ENCODE measurements at places on chromosomes 3 and 15. TPM values are rescaled to one million over a fixed set of nuclear protein-coding genes. Genes with fewer than 3 reads are reported as not detected.

IMPG2 gene
- total RNA-seq, result 0.14 TPM

GPR15 gene
- total RNA-seq, result 6.6 TPM

HRH1 gene
- total RNA-seq, result 9.7 TPM

C15orf39 gene
- total RNA-seq, result 20.9 TPM

TOPAZ1 gene
- not detected for total RNA-seq

LARP6 gene
- 11.6 TPM for total RNA-seq

ATP13A4 gene
- 13.4 TPM for total RNA-seq

ZSCAN2 gene
- 7.4 TPM for total RNA-seq

SYNPR gene
- total RNA-seq, result not detected

NOX5 gene
- total RNA-seq, result not detected

CHST2 gene
- 8.8 TPM for total RNA-seq

FBN1 gene
- 106 TPM for total RNA-seq

ITIH3 gene
- total RNA-seq, result not detected

SI gene
- 10.8 TPM for total RNA-seq

TBC1D5 gene
- 50.7 TPM for total RNA-seq

ASB14 gene
- not detected for total RNA-seq

NBEAL2 gene
- total RNA-seq, result 163 TPM

ANKRD34C gene
- total RNA-seq, result not detected

COL8A1 gene
- total RNA-seq, result 10.5 TPM

SUMF1 gene
- total RNA-seq, result 65.8 TPM

RTP4 gene
- total RNA-seq, result not detected

CHRFAM7A gene
- 0.16 TPM for total RNA-seq

ACKR2 gene
- total RNA-seq, result 6.0 TPM

NKIRAS1 gene
- total RNA-seq, result 13.8 TPM

OPA1 gene
- 92.4 TPM for total RNA-seq

DOCK3 gene
- 0.41 TPM for total RNA-seq

UMPS gene
- total RNA-seq, result 21.0 TPM

RASSF1 gene
- total RNA-seq, result 22.1 TPM

FETUB gene
- not detected for total RNA-seq

SPSB4 gene
- not detected for total RNA-seq

IQCF6 gene
- not detected for total RNA-seq

FBXL2 gene
- 2.5 TPM for total RNA-seq

KNL1 gene
- 3.7 TPM for total RNA-seq

ZNF860 gene
- total RNA-seq, result 0.41 TPM
